ENCODE measurements at places on chromosomes 4 and X. TPM values are rescaled to one million over a fixed set of nuclear protein-coding genes. Genes with fewer than 3 reads are reported as not detected.

GRCh38 chr4:123452616-123453015, 56.0 kb downstream of the SPRY1 start:
- DNase-seq = no peak

DNA sequence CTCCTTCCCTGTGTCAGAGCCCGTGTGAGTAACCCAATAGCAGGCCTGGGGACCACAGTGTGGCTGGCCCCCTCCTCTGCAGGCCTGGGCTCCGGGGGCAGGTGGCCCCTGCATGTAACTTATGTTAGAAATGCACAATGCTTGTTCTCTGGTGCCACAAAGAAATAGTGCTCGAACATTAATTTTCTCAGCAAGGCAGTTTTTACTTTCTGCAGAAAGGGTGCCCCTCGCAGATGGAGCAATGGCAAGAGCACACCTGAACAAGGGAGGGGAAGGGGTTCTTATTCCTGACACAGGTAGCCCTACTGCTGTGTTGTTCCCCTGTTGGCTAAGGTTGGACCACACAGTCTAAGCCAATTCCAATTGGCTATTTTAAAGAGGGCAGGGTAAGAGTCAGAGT, 17.1 kb downstream of the TACC3 start:
- DNase-seq = no peak

DNA sequence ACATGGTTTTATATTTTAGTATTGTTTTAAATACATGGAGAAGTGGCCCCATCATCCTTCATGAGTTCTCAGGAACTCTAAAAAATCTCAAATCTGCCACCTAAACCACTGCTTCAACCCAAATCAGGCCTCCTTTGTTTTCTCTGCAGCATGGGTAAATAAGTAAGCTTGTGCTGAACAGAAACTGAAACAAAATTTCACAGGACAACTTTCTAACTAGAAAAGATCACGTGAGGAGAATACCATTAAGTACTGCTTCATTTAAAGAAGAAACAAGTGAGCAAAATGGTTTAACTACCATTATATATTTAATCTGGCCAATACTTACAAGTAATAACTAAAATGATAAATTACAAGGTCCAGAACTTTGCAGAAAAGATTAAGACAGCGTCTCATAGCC, 2.5 kb downstream of the ARAP2 start:
- DNase-seq = no peak

- no peak for DNase-seq
Measured at GRCh38 chr4:22019676-22020075, 71.1 kb upstream of the KCNIP4 start.

- DNase-seq = no peak
Measured at GRCh38 chr4:159606835-159607234, 504.0 kb downstream of the RAPGEF2 start.

DNA sequence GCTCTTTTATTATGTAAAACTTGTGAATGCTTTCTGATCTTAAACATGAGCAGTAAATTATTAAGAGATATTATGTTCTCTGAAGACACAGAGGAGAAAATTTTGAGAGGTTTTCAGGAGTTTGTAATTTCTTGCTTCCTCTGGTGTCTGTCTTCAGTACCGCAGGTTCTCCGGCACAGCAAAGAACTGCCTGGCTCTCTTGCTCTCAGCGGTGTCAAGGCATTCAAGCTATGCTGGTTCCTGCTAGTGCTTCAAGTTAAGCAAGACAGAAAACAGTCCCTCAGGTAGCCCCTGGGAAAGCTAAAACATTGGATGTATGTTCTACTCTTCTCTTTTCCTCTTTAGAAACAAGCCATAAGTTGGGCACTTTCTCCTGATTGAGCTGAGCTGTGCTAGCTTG, 120.2 kb upstream of the CENPE start:
- DNase-seq = no peak

DNA sequence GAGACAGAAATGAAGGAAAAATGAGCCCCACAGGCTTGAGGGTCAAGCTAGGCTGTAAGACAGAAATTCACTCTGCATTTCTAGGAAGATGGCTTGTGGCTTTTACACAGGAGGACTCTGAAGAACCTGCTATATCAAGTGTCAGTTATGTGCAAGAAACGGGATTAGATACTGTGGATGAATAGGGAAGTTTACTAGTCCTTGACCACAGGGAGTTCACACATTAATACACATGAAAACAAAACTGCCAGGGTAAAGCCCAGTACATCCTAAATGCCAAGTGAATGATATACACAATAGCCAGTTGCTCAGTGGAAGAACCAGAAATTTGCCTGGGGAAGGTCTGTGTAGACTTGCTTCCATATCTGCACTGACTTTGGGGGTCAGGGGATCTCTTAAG, 53.5 kb downstream of the TMEM131L start:
- DNase-seq = no peak

DNA sequence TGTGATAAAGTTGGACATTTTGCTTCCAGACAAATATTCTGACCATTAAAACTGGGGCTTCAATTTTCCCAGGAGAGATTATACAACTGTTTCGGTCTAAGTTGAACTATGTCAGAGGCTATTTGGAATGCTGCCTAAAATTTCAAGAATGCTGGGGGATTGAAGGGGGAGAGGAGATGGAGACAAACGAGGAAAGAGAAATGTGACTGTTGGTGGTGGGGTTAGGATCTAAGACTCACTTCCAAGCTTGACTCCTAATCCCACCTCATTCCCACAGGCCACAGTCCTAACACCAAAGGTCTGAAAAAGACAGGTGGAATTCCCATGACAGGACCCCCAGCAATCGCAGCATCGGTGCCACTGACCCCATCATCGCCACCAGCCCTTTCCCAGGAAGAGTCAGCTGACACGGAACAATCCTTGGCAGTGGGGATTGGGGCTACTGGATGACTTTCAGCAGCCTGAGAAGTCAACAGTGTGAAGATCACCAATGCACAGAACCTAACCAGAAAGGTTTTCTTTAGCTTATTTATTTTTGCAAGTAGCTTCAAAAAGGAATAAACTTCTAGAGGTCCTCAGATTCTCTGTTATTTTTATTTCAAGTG, 74.0 kb upstream of the PRSS48 start:
- no peak for DNase-seq

- DNase-seq = no peak
Measured at GRCh38 chr4:55795341-55795740, 24.2 kb upstream of the EXOC1L start.

GRCh38 chrX:106935175-106935574, 15.0 kb downstream of the CLDN2 start:
- DNase-seq = no peak

DNA sequence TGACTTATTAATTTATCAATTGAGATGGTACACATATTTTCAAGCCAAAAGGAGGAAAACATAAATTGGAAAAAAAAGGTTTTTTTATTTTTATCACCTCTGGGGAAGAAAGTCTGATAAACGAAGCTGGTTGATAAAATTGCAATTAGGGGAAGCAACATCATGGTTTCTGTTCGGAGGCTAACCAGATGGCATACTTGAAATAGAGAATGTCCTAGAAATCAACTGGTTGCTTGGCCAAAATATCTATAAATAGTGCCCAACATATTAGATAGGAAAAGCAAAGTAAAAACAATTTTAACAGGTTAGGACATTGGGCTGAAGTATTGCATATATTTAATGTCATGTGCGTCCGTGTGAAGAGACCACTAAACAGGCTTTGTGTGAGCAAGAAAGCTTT, 14.3 kb downstream of the KLKB1 start:
- no peak for DNase-seq

DNA sequence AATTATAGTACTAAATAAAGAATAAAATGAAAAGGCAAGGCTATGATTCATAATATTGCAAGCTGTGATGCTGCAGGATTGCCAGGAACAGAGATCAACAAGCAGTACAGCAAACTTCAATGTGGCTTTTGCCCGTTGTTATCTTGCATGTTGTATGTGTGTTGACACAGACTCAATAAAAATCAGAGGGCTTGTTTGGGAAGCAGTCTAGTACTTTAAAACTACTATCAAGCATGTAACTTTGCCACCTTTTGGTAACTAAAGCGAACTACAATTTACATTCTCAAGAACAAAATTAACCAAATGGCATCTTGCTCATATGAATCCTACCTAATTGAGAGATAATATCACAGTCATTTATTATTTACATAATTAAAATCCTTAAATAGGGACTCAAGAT, 79.8 kb upstream of the GPM6A start:
- no peak for DNase-seq

DNA sequence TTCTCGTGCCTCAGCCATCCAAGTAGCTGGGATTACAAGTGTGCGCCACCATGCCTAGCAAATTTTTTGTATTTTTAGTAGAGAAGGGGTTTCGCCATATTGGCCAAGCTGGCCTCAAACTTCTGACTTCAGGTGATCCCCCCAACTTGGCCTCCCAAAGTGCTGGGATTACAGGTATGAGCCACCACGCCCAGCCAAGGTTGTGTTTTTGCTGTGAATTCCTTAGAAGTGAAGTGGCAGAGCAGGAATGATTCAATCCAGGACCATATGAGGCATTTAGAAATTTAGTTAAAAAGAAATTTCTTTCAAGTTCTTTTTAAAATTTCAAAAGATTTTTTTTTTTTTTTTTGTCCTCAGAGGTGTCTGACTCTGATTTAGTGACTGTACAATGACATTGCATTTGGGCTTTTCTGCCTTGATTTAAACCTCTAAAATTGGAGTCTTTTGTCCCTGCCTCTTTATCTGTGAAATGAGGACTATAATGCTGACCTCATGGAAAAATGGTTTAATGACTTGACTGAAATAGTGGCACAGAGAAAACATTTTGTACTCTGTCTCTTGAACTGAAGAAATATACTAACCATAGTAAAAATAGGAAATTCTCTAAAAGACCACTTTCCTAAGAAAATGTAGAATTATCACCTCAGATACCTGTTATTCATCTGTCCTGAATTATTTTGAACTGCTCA, 59.9 kb downstream of the CXCL13 start:
- no peak for DNase-seq

GRCh38 chr4:73690051-73690738, 50.2 kb upstream of the CXCL8 start:
- no peak for DNase-seq

DNA sequence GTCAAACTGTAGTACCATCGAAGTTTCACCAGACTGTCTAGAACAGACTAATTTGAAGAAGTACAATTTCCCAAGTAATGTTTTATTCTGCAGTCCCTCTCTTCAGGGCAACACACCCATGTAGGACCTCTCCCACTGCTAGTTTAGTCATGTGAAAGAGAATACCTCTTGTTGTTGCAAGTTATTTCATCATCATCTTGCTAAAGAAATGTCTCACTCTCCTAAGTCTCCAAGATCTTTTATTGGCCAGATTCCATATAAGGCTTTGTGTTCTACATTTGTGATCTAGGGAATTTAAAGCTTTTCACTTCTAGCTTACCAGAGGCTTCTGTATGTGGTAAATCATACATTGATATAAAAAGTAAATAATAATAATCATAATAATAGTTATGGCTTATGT, 745.3 kb upstream of the MAGEB2 start:
- DNase-seq = no peak

GRCh38 chr4:128358231-128358912, 70.8 kb upstream of the PGRMC2 start:
- DNase-seq = no peak

GRCh38 chr4:174135530-174135929, 147.9 kb downstream of the FBXO8 start:
- no peak for DNase-seq

DNA sequence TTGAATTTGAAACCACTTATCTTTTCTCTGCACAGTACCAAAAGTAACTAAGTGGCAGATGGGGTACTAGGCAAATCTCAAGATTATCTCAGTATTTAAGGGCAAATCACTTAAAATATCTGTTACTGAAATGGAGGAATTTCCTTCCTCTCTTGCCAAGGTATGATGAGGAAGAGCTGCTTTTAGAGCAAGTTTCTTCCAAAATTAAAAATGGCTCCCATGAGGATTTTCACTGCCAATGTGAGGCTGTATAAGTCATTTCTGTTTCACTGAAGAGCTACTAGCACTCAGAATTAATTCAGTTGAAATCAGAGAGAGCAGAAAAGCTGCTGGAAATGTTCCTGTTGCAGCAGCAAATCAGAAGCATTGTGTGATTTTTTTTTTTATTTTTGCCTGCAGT, 43.4 kb downstream of the GABRB1 start:
- DNase-seq = no peak

DNA sequence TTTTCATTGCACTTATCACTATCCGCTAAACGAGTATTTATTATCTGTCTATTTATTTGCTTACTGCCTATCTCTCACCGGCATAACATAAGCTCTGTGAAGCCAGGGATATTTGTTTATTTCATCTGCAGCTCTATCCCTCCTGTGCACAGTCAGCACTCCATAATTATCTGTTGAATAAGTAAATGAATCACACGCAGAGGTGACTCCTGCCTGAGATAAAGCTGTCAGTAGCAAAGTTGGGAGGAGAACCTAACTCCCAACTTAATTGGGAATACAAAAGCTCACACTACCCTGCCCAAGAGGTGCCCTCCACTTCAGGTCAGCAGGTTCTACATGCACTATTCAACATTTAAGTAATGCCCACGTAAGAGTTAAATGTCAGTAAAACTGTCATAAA, 85.7 kb downstream of the CORIN start:
- DNase-seq = no peak

- no peak for DNase-seq
Measured at GRCh38 chr4:113760094-113760794, 1.3 kb downstream of the CAMK2D start.

DNA sequence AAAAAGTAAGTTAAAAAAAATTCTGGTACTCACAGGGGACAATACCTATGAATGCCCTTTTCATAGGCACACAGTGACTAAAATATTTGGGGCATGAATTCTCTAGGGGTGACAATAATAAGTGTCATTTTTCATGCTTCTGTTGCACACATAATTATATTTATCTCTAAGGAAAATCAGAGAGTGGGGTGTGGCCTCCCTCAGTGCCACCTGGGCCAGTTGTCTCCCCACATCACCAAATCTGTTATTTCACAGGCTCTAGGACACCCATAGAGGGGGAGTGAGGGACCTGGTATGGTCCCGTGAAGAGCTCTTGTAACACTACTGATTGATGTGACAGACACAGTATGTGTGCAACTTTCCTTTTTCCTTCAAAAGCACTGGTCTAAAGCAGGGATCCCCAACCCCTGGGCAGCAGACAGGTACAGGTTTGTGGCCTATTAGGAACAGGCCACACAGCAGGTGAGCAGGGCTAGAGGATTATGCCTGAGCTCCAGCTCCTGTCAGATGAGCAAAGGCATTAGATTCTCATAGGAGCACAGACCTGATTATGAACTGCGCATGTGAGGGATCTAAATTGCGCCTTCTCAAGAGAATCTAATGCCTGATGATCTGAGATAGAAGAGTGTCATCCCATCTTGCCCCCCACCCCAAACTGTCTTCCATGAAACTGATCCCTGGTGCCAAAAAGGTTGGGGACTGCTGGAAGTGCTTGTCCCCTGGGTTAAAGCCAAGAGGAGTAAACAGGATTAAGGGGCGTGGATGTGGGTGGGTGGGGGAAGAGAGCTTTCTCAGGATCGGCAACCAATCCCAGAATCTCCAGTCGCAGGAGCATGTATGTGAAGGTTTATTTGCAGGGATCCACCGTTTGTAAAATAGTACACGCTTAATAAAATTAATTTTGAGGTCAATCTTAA, 856 bp downstream of the SLC9B1 start:
- no peak for DNase-seq

GRCh38 chrX:150868625-150869024, 29.8 kb downstream of the CD99L2 start:
- DNase-seq = no peak

The PLCXD1 gene
- total RNA-seq = 18.1 TPM

The ZMAT1 gene
- total RNA-seq = 3.9 TPM

The XAGE1A gene
- not detected for total RNA-seq

The PRDM8 gene
- 2.6 TPM for total RNA-seq

The LDB2 gene
- total RNA-seq = 53.2 TPM

The ABHD18 gene
- total RNA-seq = 11.7 TPM

The TGIF2LX gene
- total RNA-seq = not detected

The SRPX2 gene
- 224 TPM for total RNA-seq

The FAT4 gene
- total RNA-seq = 7.3 TPM

The PABPC4L gene
- 1.3 TPM for total RNA-seq

The CCSER1 gene
- total RNA-seq = 9.7 TPM

The FRG2 gene
- total RNA-seq = not detected

All from mesenteric fat pad (tissue), 1 donor.